NCI-H1417 treated with DMSO at 0.1 percent for 48 hours (cell line): ENCODE measurements at places on chromosomes 6 and 20.

- no peak for DNase-seq
These were observed 7.1 kb upstream of the MYLK2 start for GRCh38 chr20:31811796-31812728.

GRCh38 chr6:34465531-34466241 lies at the start of gene PACSIN1:
Gene PACSIN1 (plus strand): TSS chr6:34466076. CDS start chr6:34526306, 60,230 bp downstream.
- peak; percentile 46 for DNase-seq

DNA sequence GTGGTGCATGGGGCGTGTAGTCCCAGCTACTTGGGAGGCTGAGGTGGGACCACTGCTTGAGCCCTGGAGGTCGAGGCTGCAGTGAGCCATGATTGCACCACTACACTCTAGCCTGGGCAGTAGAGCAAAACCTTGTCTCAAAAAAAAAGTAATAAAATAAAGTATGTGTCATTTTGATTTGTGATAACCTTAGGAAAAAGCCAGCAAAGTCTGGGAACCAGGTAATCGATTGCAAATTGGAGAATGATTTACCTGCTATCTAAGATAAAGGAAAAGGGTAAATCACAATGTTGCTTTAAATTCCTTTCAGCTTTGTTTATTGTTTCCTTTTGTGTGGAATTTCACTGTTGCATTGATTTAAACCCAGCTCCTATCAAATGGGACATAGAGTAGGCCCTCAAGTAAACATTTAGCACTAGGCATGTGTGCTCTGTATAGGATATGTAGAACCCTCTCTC lies 59.0 kb downstream of the SGK1 start:
- DNase-seq: no peak

- no peak for DNase-seq
These were observed 77.8 kb downstream of the NINL start for GRCh38 chr20:25507385-25508082.

GRCh38 chr20:38302786-38303185 lies 1.2 kb upstream of the BPI start:
- peak; percentile 5 for DNase-seq

DNA sequence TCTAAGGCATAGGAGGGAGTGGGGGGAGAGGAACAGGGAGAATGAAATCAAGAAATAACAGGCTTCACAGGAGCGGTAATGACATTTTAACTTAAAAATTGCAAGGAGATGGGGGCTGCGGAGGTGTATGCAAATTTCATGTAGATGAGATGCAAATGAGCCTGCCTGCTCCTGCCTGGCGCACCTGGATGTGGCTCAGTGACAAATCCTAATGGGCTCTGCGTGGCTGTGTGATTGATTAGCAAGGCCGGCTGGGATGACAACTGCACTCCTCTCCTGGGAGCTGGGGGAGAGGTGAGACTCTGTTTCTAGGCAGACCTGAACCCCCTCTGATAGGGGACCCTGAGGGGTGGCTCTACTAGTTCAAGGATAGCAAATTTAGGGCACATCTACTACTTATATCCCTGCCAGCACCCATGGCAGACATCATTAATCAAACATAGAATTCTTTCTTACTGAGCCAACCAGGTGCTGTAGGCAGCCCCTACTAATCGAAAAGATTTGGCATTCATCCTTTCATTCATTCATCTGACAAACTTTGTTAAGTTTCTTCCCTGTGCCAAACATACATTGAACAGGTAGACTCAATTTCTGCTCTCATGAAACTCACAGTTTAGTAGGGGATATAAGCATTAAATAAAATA lies 38.4 kb upstream of the TGM2 start:
- no peak for DNase-seq

GRCh38 chr6:34570066-34570833 lies 14.1 kb upstream of the SPDEF start:
- DNase-seq: no peak

DNA sequence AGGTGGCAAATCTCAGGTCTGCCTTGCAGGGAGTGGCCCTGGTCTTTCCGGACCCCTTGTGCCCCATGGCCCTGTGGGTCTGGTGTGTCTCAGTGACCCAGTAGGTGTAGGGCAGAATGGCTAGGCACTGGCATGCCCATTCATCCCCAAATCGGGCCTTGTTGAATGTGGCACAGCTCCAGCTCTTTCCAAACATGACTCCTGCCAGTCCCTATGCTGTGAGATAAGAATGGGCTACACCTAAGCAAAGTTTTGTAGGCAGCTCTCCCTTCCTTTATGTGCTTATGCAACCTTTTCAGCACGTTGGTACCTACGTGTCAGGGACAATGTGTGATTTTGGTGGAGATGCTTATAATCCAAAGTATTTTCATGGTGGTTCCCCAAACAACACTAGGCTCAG lies 33.9 kb downstream of the FOXO3 start:
- no peak for DNase-seq
